ENCODE measurements at places on chromosomes 2 and 18.

DNA sequence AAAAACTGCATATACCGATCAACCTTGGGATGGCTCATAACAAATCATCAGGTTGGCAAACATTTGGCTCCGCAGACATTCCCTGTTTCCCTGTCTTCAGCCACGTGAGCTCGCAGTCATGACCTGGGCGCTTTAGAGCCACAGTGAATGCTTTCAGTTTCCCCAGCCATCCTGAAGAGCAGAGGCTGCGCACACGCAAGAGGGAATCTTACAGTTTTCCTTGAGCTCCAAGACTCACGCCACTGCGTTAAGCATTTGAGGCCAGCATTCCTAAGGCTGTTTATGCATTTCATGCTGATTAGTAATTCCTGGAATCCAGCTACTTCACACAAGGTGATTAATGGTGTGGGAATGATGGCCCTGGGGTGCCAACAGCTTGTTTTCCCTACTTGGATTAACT, 95.1 kb downstream of the MTCL1 start:
- no peak for DNase-seq

GRCh38 chr18:27627927-27628326, 442.8 kb upstream of the CHST9 start:
- DNase-seq, result no peak

DNA sequence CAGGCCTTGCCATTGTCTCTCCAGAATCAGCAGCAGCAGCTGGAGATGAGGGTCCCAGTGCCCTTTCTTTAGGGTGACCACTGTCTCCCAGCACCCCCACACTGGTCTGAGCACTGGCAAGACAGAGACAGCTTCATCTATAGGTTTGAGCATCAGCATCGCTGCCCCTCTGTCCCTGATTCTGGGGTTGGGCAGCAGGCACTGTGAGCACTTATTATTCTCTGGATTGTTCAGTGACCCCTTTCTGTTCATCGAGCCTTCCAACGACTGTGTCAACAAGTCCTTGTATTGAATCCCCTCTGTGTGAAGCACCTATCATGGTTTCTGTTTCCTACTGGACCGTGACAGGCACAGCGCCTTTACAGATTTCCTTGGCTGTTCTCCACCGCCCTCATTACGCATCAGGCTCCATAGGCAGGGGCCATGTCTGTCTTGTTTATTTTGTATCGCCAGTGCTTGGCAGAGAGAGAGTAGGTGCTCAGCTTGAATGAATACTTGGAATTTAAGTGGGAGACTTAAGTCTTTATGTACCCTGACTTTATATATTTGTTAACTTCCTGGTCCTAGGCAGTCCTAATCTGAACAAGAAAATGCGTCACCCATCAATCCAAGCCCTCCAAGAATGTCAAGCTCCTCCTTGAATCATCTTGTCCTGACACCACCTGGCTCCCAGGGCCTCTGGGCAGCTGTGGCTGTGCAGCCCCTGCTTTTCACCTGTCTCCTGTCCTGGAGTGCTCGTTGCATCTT, 11.4 kb downstream of the MALL start:
- no peak for DNase-seq

GRCh38 chr2:156333274-156333950, 891 bp upstream of the NR4A2 start:
- DNase-seq, result no peak

DNA sequence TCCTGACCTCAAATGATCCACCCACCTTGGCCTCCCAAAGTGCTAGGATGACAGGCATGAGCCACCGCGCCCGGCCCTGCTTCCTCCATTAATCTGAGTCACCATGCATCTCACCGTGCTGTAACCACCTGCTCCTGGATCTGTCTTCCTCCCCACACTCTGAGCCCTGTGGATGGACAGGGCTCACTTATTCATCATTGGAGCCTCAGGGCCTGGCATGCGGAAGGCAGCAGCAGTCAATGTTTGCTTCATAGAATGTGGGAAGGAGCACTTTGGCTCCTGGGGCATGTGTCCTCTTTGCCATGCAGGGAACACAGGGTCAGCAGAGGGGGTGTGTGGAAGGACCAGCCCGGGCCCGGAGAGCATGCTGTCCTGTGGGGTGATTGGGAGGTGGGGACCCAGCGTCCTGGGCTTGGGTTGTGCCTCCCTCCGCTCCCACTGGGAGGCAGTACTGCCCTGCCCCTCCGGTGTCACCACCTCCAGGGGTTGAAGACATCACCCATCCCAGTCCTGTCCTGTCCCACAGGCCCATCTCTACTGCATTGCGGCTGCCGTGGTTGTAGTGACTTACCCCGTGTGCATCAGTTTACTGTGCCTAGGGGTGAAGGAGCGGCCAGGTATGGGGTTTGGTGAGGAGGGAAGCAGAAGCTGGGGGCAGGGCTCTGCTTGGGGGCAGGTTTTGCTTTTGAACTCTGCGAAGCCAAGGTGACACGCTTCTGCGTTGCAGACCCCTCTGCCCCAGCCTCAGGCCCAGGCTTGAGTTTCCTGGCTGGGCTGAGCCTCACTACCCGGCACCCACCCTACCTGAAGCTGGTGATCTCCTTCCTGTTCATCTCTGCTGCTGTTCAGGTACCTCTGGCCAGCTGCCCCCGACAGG, 11.5 kb downstream of the MFSD2B start:
- no peak for DNase-seq

DNA sequence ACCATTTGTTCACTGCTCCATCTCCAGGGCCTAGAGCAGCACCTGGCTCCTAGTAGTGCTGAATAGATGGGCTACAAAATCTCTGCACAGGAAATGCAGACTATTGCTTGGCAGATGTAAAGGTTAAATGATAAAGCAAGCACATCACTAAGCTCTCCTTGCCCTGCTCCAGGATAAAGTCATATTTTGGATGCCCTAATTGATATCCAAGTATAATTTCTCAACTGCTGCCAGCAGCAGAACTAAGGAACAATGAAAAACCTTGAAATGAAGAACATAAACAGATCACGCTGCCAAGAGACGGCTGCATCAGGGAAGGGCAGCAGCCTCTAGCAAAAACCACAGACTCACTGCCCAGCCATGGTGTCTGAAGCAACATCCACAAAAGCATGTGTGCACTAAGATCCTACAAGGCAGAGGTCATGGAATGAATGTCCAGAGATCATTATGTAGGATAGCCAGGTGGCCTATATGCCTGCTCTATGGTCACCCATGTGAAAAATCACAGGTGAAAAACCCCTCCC, 134.7 kb downstream of the TMEM163 start:
- no peak for DNase-seq

DNA sequence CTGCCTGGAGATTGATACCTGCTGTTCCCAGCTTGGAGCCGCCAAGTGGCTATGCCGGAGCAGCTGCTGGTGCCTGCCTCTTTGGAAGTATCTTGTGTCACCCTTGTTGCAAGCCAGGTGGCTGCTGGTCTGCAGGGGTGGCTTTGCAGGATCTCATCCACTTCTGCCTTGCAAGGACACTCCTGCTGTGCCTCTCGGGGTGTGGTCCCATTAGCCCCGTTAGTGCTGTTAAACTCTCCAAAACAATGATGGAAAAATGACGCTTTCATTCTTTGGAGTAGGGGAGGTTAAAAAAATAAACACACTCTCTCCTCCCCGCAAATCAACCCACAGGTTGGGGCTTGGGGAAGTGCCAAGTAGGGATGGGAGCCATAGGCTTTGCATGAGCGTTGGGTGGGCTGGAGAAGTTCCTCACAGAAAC, 352.8 kb downstream of the RNF144A start:
- no peak for DNase-seq

- no peak for DNase-seq
Measured at GRCh38 chr2:85907671-85908157, 18.9 kb upstream of the ST3GAL5 start.

DNA sequence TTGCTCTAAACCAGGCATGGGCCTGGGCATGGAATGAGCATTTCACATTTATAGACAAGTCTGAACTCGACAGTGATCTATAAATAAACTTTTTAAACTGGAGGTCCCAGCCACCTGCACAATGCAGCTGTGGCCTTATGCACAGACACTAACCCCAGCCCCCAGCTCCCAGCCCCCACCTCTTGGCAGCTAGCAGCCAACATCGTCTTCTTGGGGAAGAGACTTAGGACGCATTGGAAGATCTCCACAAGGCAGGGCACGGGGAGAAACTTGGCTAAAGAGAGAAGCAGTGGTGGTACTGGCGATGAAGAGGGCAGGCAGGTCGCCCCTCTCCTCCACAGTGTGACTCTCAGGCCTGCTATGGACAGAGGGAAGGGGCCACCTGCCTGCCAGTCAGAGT, 213.2 kb downstream of the ANAPC1 start:
- DNase-seq, result no peak

- no peak for DNase-seq
Measured at GRCh38 chr2:167842047-167842446, 405.3 kb downstream of the STK39 start.

- no peak for DNase-seq
Measured at GRCh38 chr2:69817729-69818501, 11.5 kb upstream of the GMCL1 start.

DNA sequence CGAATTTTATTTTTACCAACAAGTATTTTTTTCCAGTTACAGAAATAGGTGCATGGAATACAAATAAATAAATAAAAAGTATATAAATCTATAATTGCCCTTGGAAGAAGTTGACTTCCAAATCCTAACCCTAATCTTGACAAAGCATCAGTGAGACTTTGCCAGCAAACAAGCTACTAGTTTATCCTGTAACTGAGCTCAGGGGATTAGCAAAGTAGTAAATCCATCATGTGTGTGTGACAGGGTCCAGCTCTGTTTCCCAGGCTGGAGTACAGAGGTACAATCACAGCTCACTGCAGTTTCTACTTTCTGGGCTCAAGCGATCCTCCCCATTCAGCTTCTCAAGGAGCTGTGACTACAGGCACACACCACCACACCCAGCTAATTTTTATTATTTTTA, 948.0 kb upstream of the CNTNAP5 start:
- no peak for DNase-seq

DNA sequence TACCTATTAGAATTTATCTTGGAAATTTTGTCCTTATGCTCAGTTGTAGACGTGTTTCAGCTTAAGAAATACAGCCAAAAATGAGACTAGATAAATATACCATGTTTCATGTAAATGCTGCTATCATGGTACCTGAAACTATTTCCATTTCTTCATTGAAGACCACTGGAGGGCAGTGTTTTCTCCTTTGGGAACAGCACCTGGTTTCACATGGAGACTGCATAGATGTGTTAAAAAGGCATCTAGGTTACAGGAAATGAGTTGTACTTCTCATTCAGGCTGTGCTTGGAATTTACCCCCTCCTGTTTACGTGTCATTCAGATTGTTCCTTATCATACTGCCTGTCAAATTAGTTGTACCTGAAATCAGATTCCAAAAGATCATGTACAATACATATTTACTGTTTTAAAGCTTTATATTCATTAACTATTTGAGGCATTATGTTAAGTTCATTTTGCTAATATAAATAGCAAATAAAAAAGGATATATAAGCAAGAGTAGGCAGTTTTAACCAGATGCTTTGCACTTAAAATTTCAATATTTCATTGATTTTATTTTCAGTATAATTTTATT, 57.3 kb upstream of the PSMD14 start:
- DNase-seq, result no peak

DNA sequence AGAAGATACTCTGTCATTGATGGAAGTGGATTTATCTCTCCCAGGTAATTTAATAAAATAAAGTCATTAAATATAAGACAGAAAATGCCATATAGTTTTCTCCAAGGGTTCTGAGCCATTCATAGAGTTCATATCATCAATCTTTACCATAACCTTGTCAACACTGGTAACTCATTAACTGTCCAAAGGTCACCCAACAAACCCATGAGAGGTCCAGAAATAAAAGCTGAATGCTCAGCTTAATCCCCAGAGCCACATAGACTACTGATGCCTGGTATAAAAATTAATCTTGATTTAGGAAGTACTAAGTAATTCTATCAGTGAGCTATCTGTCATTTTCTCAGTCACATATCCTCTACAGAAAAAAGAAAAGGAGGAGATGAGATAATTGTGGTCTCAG, 903.0 kb upstream of the DDX18 start:
- no peak for DNase-seq

DNA sequence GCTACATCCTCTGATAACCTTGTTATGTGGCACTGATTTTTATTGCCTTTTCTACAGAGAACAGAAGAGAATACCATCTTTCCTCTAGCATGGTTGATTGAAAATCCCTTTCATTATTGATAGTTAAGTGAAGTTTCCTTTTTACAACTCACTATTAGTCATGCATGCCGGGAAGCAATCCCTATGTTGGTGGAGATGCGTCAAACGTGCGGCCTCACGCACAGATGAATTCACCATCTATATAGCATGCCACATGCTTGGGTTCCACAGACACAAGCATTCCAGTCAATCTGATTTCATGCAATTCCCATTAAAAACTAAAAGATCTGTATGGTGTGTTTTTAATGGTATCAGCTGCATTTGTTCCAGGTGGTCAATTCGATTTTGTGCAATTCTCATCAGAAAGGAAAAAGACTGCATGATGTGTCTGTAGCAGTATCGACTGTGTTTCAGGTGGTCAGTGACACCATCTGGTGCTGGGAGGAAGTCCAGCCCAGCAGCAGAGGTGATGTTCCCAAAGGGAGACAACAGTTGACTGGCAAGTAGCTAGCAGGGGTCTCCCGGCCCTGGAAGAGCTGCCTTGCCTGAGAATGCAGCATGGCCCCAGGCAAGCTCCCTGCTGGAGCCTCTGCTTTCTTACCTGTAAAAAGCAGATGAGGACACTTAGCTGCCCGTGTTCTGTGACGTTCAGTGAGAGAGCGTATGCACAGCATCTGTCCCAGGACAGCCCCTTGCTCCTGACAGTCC, 151.3 kb upstream of the NCK2 start:
- no peak for DNase-seq

DNA sequence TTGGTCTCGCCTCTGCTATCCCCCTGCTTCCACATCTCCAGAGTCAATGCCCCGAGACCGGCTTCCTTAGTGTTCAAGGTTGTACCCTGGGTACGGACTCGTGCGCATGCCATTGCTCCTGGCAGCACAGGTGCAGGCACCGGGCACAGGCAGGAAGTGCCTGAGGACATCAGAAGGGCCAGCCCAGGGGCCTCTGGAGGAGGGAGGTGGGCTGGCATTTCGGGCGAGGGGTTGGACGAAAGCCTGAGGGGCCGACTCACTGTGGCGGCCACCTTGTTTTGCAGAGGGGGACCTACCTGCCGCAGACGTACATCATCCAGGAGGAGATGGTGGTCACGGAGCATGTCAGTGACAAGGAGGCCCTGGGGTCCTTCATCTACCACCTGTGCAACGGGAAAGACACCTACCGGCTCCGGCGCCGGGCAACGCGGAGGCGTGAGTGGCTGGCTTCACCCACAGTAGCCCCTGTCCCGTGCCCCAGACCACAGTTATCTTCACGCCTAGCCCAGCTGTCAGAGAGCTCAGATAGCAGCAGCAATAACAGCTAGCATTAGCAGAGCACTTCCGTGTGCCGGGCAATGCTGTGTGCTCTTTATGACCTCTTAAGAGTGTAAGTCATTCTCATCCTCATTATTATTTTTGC, 12.5 kb downstream of the ITM2C start:
- DNase-seq, result no peak

- peak; percentile 40 for DNase-seq
Measured at GRCh38 chr2:233404222-233404621, 49.9 kb downstream of the DGKD start.

GRCh38 chr2:144114760-144115159, 405.2 kb downstream of the ZEB2 start:
- no peak for DNase-seq

- DNase-seq, result no peak
Measured at GRCh38 chr2:191462370-191462769, 215.6 kb upstream of the NABP1 start.

GRCh38 chr2:172842511-172843265, 107.0 kb downstream of the RAPGEF4 start:
- DNase-seq, result no peak

GRCh38 chr2:200338692-200339091, 32.2 kb downstream of the SPATS2L start:
- DNase-seq, result no peak

GRCh38 chr2:156294945-156295580, 37.5 kb downstream of the NR4A2 start:
- no peak for DNase-seq

Data from activated CD8-positive, alpha-beta memory T cell treated with anti-CD3 and anti-CD28 coated beads for 4 hours (primary cell).